NCI-H2107 (cell line): ENCODE measurements at places on chromosomes 11 and 22.

- DNase-seq: no peak
Observed at GRCh38 chr22:45102896-45103420, 60.8 kb upstream of the NUP50 start.

GRCh38 chr11:133399855-133400625 is 132.3 kb downstream of the OPCML start:
- no peak for DNase-seq

DNA sequence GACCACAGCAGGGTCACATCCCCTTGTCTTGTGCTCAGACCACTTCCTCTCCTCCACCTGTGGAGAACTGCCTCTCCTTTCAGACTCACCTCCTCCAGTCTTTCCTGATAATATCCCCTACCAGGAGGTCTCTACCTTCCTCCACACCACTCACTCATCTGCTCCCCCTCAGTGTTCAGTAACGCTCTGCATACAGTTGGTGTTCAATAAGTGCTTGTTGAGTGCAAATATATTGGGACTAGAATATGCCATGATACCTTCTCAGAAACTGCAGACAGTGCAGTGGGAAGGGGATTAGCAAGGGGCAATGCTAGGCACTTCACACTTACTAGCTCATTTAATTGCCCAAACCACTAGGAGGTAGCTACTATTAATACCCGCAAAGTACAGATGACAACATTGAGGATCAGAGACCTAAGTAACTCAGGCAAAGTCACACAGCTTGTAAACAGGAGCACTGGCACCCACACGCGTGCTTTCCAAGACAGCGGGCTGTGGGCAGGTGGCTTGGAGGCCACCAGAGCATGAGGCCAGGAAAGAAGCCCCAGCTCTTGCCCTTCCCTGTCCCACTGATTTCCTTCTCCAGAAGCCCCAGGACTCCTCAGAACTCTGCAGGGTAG is 8.1 kb upstream of the PDE2A start:
- no peak for DNase-seq

- no peak for DNase-seq
Observed at GRCh38 chr11:133386852-133387251, 145.4 kb downstream of the OPCML start.

- DNase-seq: no peak
Observed at GRCh38 chr11:112928136-112928535, 33.1 kb upstream of the NCAM1 start.

DNA sequence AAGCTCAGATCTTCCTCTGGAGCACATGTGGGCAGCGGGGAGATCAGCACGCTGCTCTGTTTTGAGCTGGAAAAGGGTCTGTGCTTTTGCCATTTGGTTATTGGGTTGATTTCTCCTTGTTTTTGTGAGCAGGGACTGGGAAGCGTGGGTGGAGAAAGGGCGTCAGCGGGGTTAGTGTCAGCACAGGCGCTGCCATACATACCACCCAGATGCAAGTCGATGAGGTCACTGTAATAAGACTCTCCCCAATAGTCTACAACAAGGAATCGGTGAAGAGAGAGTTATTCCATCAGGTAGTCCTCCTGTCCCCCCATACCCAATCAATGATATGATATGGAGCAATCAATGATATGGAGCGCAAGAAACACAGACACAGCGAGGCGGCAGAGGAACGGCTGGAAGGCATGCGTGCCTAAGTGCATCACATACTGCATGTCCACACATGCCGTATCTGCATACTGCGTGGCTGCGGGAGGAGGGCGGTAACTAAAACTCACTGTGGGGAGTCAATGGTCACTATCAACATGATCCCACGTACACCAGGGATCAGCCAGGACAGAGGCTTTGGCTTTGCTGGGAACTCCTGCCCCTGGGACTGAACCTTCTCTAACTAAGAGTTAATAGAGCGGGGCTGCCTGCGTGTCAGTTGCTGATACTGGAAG is 29.5 kb upstream of the BID start:
- no peak for DNase-seq

GRCh38 chr22:17217179-17217578 is 2.1 kb downstream of the ADA2 start:
- DNase-seq: no peak

DNA sequence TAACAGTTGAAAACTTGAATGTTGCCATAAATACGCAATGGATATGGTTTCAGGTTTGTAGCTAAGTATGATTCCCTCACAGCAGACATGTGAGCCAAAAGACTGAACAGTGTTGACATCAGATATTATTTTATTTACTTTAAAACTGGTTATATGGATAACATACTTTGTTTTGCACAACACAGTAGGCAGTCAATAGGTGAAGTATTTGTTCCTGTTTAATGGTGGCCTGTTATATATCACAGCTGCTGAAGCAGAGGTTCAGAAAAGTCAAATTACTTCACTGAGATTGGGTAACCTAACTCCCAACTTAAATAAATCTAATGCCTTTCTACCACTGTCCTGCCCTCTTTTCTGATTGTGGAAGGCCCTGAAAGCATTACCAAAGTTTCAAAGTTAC is 44.6 kb downstream of the YAP1 start:
- DNase-seq: no peak

GRCh38 chr11:107259811-107260221 is 197.8 kb downstream of the CWF19L2 start:
- no peak for DNase-seq

DNA sequence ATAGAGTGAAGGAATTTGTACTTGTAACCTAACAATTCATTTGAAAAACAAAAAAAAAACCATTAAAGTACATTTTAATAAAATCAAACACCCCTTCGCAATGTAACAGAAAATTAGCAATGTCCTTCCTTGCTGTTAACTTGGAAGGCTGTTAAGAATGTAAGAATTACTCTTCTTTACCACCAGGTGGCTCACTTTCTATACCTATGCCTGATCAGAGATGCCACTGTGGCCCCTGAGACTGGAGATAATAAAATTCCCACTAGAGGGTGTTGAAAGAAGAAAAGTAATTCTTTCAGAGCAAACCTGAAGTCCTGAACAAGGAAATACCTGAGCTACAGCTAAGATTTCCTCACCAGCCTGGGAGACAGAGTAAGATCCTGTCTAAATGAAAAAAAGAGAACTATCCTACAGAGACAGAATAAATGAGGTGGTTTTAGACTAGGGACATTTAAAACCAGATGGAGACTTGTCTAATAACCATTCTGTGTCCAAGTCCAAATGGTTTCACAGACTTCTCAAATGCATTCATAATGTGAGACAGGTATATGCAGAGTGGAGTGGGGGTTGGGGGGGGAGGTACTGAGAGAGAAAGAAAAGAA is 1089.3 kb downstream of the FAM181B start:
- peak; percentile 1 for DNase-seq

DNA sequence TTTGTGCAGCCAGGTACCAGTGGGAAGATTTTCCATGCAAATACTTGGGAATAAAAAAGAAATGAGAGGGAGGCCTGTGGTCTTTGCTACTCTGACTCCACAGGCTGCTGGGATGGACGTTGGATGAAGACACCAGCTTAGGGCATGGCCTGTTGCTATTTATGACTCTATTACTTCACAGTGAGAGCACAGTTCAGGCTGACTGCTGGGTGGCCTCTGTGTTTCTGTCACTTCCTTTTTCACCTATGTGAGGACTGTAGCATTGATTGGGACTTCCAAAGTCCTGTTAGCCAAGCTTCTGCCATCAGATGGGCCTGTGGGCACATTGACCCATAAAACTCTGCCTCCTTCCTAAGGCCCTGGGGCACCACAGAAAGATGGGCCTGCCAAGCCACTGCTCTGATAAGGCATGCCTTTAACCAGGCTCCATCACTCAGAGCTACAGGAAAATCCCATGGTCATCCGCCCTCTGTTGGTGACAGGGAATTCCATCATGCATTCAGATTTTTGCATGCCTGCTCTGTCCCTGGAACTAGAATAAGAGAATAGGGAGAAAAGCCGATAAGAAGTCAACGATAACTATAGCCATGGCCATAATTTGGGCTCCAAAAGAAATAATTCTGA is 64.6 kb downstream of the KCNJ1 start:
- no peak for DNase-seq

DNA sequence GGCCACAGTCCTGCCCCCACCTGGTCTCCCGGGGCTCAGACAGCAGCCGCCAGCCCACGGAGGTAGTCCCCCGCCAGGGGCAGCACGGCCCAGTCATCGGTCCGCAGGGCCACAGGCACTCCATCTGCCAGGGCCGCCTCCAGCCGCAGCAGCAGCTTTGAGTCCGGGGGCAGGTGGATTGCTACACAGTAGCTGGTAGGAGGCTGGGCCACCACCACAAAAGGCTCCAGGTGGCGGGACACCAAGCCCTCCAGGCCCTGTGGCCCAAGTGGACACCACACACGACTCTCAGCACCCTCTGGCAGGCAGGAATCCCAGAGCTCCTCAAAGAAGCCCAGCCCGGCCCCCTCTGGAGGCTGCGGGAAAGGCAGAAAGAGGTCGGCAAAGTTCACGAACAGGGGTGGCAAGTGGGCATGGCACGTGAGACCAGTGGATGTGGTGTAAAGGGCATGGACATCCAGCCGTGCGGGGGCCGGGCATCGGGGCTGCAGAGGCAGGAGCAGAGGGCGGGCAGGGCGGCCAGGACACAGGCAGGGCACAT is 2.9 kb downstream of the AP5B1 start:
- no peak for DNase-seq

- no peak for DNase-seq
Observed at GRCh38 chr11:92512204-92512569, 287.6 kb downstream of the FAT3 start.

GRCh38 chr22:22546490-22546889 is 12.6 kb downstream of the PRAME start:
- no peak for DNase-seq

GRCh38 chr22:20009582-20010306 is 6.9 kb downstream of the ARVCF start:
- no peak for DNase-seq

GRCh38 chr11:71221201-71221600 is 31.2 kb downstream of the SHANK2 start:
- no peak for DNase-seq

- DNase-seq: no peak
Observed at GRCh38 chr11:125968354-125968753, 22.5 kb downstream of the VSIG10L2 start.

- DNase-seq: no peak
Observed at GRCh38 chr11:118838905-118839553, 44.7 kb upstream of the CXCR5 start.

DNA sequence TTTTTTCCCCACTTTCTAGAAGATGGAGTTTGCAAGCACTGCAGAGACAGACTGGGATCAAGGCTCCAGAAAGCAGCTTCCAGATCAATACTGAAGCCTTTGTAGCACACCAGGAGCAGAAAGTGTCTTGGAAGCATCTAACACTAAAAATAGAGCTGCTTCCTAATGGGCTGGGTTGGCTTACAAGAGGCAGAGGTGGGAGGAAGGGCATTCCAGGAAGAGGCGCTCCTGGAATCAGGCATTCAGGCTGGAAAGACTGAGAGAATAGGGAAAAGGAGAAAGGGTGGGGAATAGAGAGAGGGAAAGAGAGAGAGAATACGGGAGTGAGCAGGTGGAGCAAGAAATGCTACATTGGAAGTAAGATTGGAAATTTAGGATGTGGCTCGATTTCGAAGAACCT is 395.9 kb downstream of the OPCML start:
- no peak for DNase-seq

- DNase-seq: no peak
Observed at GRCh38 chr22:42625416-42625815, 10.7 kb upstream of the POLDIP3 start.

DNA sequence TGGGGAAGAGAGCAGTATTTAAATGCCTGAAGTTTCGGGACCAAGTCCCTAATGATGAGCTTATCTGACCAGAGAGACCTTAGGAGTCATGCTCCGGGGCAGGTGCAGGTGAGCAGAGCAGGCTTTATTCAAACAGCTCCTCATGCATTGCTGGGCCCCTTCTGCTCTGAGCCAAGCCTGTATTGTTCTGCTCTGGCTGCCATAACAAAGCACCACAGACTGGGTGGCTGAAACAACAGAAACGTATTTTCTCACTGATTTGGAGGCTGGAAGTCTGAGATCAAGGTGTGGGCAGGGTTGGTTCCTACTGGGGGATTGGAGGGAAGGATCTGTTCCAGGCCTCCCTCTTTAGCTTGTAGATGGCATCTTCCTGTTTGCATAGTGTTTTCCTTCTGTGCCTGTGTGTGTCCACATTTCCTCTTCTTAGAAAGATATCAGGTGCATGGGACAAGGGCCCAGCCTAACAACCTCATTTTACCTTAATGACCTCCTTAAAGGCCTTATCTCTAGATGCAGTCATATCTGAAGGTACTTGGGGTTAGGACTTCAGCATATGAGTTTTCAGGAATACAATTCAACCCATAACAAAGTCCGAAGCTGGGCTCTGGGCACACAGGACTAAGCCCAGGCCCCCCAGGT is 97.1 kb upstream of the PARVA start:
- DNase-seq: no peak

DNA sequence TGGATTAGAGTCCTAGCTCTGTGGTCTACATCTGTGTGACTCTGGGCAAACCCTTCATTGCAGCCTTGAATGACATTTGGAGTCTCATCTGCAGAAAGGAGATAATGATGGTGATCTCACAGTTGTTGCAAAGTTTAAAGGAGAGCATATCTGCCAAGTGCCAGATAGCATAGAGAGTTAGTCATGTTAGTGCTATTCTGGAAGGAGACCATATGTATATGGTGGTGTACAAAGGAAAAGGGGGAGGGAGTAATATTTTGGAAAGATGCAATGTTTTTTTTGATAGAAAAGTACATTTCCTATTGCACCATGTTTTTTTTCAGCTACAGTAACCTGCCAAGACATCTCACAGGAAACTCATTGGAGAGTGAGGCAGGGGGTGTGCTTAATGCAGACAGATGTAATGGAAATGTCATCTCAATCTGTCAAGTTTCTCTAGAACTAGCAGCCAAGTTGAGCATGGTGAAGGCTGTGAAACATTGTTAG is 92.1 kb upstream of the NARS2 start:
- DNase-seq: no peak

GRCh38 chr22:40044870-40045834 is 50.4 kb downstream of the FAM83F start:
- no peak for DNase-seq

- no peak for DNase-seq
Observed at GRCh38 chr11:34208266-34209135, 103.1 kb downstream of the NAT10 start.

DNA sequence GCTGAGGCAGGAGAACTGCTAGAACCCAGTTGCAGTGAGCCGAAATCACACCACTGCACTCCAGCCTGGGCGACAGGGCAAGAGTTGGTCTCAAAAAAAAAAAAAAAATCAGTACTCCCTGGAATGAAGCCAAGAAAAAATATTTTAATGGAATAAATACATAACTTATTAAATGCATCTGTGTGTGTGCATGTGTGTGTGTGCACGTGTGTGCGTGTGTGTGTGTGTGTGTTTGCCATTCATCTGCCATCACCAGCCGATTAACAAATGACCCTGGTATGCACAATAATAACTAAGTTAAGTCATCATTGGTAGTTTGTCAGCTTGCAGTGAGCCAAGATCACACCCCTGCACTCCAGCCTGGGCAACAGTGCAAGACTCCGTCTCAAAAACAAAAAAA is 35.0 kb upstream of the SCGB1A1 start:
- DNase-seq: no peak
